ENCODE measurements at places on chromosomes 1 and 21.

DNA sequence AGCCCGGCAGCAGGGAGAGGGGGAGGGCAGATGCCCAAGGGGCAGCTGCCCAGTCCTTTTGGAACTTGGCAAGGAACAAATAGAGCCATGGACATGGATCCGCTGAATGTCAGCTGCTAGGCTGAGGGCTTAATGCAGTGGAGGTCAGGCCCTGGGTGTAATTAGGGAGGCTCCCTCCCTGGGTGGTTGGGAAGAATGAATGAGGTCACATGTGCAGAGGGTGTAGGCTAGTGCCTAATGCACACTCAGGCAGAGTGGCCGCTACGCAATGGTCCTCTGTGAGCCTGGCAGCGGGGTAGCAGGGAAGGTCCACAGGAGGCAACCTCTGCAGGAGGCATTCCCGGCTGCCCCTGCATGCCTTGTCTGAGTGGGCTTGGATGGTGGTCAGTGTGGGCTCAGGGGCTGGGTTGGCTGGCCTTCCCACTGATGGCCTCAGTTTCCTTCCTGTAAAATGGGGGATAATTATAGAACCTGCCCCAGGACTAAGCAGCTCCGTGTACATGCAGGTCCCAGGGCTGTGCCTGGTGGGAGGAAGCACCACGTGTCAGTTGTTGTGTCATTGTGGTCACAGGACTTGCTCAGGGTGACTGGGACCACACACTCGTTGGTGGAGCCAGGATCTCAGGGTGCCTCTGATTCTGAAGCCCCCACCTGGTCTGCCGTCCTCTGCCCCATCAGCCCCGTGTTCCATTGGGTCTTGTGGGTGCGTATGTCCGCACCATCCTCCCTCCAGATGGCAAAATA, 81.6 kb upstream of the ACTL8 start:
- DNase-seq, result no peak

GRCh38 chr1:167427848-167428247, 90.5 kb downstream of the CD247 start:
- DNase-seq, result no peak

GRCh38 chr21:26810676-26811415, 34.4 kb downstream of the ADAMTS1 start:
- DNase-seq, result no peak

DNA sequence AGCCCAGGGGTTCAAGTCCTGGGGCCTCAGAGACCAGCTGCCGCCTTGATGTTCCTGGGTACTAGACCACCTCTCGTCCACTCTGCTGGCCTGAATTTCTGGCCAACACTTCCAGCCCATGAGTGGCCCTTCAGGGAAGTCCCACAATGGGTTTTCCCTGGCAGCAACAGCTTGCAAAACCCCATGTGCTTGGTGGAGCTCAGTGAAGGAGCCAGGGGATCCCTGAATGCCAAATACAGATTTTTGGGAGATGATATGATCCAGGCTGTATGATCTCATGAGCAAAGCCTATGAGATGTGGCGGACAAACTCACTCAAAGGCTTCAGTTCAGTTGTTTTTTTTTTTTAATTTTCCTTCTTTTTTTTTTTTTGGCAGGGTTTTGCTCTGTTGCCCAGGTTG, 9.6 kb upstream of the RASSF5 start:
- DNase-seq, result no peak

- DNase-seq, result no peak
Observed at GRCh38 chr1:167434306-167434705, 84.0 kb downstream of the CD247 start.

DNA sequence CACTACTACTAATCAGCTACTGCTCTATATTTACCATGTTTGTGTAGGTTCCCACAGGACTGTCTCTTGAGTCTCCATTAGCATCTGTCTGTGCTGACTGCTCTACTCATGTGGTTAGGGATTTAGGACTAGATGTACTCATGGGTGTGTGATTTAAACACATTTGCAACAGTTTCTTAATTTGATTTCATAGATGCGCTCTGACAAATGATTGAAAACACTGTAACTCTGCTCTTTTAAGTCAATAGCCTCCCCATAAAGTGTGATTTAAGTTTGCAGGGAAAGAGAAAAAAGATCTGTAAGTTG, 809.3 kb downstream of the NCAM2 start:
- DNase-seq, result no peak

GRCh38 chr1:75097654-75098053, 36.5 kb upstream of the LHX8 start:
- no peak for DNase-seq

DNA sequence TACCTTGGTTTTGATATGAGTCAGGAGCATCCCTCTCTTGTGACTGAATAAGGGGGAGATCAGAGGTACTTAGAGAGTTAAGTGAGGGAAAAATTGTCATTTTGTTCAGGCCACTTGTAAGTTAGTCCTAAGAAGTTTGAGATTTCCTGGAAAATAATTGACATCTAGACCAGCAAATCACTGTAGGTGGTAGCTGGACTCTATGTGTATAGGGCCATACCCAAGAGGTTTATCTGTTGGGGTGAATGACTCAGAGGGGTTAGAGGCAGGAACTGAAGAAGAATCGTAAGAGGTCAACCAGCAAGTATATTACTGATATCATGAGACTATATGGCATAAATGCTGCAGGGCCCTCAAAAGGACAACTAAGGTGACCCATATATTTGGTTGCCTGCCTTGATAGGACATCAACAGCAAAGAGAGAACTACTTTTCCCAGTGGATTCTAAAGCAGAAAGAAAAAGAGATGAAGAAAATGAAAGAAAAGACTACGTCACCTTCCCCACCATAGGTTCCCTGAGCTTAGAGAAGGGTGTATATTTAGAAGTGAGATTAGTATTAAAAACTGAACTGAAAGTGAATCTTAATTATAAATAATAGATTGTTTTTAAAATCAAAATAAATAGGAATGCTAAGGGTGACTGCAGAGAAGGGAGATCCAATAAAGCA, 8.0 kb upstream of the RNPC3 start:
- no peak for DNase-seq

Data from stimulated activated CD8-positive, alpha-beta memory T cell treated with anti-CD3 and anti-CD28 coated beads, Interleukin-12 subunit alpha, Interleukin-12 subunit beta, amount 100 ng/mL, for 1 hour (primary cell).